ENCODE measurements at places on chromosomes 16 and 17.

GRCh38 chr17:2253362-2253761 is 50.2 kb downstream of the SMG6 start:
- DNase-seq: no peak

GRCh38 chr16:51271156-51271701 is 120.2 kb upstream of the SALL1 start:
- DNase-seq: no peak

DNA sequence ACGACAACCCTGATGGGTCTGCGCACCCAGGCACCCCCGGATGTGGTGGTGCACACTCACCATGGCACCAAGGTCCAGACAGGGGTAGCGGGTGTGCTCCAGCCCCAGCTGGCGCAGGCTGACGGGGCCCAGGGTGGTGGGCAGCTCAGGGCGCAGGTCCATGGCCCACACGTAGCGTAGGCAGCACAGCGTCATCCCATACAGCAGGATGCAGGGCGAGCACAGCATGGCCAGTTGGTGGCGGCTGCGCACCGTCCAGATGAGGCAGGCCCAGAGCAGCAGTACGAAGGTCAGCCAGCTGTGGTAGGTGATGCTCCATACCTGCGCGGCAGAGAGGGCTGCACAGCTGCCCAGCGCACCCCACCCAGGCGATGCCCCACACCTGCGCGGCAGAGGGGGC is 29.8 kb downstream of the CTU2 start:
- DNase-seq: no peak

DNA sequence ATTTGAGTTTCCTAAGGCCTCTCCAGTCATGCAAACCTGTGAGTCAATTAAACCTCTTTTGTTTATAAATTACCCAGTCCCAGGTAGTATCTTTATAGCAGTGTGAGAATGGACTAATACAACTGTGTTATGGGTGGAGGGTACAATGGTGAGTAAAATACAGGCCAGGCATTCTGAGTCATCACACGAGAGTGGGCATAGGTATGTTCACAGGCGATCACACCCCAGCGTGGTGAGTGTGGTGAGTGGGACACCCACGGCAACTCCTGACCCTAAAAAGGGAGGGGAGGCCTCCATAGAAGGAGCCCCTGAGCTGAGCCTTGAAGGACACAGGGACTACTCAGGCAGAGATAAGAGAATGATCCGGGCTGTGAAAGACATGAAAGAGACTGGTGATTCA is 22.6 kb upstream of the MAPT start:
- no peak for DNase-seq

- no peak for DNase-seq
These were observed 1.4 kb downstream of the NT5C start for GRCh38 chr17:75130059-75130631.

DNA sequence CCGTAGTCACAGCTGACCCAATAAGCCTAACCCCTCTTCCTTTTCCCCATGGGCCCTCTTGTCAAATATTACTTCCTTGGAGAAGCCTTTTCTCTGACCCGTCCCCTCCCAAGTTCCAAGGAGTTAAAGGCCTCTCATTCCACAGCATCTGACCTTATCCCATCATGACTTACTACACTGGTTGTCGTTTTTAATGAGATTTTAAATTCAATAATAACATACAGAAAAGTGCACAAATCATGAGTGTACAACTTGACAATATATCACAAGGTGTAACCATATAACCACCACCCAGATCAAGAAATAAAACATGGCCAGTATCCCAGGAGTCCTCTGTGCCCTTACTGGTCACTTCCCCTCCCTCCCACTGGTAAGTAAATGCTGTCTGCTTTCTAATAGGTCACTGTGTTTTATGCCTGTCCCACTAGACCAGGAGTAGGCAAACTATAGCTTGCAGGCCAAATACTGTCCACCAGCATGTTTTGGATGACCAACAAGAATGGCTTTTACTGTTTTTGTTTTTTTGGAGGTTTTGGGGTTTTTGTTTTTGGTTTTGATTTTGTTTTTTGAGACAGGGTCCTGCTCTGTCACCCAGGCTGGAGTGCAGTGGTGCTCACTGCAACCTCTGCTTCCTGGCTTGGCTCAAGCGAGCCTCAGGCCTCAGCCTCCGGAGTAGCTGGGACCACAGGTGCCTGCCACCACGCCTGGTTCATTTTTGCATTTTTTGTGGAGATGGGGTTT is 1.2 kb upstream of the FDXR start:
- no peak for DNase-seq

GRCh38 chr16:86219655-86220445 is 290.5 kb upstream of the FOXF1 start:
- DNase-seq: no peak

GRCh38 chr17:6575596-6575988 is 19.2 kb upstream of the PITPNM3 start:
- DNase-seq: no peak

- no peak for DNase-seq
These were observed 42.2 kb upstream of the KIFC3 start for GRCh38 chr16:57844416-57845030.

GRCh38 chr16:66291833-66292232 is 74.7 kb upstream of the CDH5 start:
- no peak for DNase-seq

DNA sequence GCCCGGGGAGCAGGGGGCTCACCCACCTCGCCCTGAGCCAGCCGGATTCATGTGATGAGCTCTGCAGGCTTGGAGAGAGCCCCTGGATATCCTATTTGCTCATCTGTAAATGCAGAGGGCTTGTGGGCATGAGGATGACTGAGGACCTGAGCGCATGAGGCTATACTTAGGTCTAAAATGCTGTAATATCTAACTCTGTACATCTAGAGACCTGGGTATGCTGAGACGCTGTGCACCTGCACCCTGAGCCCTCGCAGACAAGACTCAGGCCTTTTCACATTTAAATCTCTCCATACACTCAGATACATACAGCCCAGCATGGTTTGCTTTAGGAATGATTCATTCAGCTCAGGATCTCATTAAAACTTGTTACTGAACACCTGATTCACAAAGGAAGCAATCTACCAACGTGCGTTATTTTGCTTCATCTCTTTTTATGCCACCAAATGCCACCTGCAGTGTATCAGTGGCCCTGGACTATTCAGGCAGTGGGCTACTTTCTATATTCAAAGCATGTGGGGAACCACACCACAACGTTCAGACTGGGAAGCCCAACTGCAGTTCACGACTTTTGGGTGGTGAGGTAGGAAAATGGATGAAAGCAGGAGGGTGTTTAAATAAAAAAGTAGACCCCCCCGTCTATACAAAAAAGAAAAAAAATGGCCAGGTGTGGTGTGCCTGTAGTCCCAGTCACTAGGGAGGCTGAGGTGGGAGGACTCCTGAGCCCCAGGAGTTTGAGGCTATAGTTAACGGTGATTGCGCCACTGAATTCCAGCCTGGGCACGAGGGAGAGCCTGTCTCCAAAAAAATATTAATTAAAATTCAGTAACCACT is 12.0 kb downstream of the USP7 start:
- no peak for DNase-seq

DNA sequence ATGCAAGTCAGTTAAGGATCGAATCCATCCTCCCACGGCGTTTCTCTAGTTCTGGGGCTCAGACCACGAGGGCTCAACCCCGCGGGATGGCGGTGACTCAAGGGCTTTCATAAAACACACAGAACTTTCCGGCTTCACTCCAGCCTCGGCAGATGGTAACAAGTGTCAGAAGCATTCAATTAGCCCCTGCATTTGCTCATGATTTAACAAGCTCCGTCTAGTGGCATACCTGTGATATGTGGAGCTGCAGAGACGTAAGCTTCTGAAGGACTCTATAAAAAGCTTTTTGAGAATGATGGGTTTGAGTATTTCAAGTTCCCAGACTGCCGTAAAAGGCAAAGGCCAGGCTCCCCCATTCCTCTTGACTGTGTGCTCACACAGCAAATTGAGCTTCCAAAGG is 91.3 kb upstream of the SEC14L1 start:
- no peak for DNase-seq
